ENCODE measurements at places on chromosomes 5 and 9.

DNA sequence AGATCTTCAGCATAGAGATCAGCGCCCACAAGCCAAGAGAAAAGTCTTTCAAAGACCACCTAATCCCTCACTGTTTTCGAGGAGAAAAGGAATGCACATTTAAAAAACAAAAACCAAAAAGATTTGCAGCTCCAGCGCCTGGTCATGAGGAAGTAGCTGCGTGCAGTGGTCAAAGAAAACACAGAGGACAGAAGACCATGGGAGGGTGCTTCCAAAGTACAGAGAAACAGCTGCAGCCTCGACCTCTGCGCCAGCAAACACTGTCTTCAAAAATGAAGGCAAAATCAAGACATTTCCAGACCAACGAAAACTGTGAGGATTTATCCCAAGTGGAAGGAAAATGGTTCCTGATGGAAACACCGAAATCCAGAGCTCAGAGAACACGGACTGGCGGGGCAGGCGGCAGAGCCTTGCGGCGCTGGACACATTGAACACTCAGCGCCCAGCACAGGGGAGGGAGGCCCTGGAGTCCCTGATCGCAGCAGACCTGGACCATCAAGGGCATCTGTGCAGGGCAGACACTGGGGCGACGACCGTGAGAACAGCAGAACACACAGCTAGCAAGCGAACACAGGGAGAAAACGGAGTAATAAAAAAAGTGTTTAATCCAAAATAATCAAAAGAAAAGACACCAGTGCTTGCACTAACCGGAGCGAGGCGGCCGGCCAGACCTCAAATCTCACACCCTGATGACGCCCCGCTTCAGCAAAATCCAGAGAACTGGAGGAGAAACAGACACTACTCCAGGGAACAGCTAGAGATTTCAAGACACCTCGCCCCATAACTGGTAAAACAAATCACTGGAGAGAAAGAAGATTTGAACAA lies 12.6 kb upstream of the SLC12A7 start:
- DNase-seq = no peak

DNA sequence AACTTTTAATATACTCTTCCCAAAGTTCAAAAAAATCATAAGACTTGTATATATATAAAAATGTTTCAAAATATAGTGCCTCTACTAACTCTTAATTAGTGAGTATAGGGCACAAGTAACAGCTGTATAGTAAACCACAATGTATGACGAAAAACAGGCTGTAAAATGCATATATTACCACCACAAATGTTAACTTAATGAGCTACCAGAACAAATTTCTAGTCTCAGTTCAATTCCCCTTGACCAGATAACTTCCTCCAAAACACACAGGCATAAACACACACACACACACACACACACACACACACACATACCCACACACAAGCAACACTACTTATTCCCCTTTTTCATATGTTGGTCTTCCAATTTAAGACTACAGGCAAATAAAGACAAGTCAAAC lies 78.8 kb downstream of the FBXL17 start:
- DNase-seq = no peak

DNA sequence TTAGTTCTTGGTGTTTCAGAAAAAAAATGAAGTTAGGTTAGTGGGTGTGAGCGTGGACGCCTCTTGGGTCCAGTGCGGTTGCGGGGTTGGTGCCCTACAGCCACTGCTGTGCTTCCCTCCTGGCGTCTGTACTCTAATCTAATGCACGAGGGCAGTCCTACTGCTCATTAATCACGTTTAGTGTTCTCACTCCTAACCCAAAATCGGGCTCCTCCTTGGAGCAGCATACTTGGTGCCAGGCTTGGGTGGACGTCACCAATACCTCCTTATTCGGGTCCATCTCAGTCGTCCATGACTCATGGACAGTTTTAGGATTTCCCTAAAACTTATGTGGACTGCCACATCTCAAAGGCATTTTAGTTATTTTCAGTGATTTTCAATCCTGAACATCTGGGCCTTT lies 41.6 kb downstream of the TRIO start:
- no peak for DNase-seq

- DNase-seq = no peak
These were observed 1.2 kb downstream of the AK3 start for GRCh38 chr9:4739587-4740387.

- DNase-seq = no peak
These were observed 238.2 kb upstream of the KCNN2 start for GRCh38 chr5:114123654-114124053.

DNA sequence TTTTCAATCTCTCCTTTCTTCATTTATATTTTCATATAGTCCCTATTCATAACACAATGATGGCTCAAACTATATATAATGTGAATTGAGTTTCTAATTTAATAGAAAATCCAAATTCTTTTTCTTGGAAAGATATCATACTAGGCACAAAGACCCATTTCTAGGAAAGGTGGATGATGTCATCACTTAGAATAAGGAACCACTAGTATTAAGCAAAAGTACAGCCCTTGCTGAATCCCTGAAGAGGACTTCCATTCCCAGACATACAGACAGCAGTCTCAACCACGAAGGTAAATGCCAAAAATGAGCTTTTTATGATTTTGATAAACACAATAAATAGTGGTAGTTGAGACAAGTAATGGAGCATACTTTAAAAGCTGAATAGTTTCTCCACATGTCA lies 210.0 kb downstream of the FBN2 start:
- no peak for DNase-seq

GRCh38 chr5:54704333-54704732 lies 186.8 kb downstream of the SNX18 start:
- no peak for DNase-seq

- no peak for DNase-seq
These were observed 189.3 kb upstream of the PIK3R1 start for GRCh38 chr5:68026092-68026885.
